Peyer's patch (tissue), 4 donors: ENCODE measurements at places on chromosomes 1 and 21.

GRCh38 chr1:77900687-77901293, 12.4 kb downstream of the NEXN start:
- DNase-seq = no peak

GRCh38 chr1:28111157-28111556, 22.7 kb upstream of the EYA3 start:
- no peak for DNase-seq

GRCh38 chr1:208222376-208223126, 21.6 kb downstream of the PLXNA2 start:
- DNase-seq = no peak

- peak; percentile 24 for DNase-seq
Measured at GRCh38 chr1:17763995-17764394, 8.9 kb downstream of the ACTL8 start.

DNA sequence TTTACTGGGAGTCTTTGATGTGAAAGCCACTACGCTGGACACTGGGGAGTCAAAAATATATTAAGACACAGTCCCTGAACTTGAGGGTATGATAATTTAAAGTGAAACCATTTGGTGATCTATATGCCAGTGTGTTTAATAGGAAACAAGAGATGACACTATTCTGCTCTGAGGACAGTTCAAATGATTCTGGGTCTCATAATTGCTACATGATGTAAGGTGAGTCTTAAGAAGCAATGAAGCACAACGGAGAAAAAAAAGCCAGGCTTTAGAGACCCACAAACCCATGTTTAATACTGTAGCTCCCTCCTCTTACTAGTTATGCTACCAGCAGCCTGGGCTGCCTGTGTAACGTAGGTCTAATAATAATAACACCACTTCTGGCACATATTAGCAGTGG, 14.2 kb upstream of the LRRC8D start:
- DNase-seq = no peak

DNA sequence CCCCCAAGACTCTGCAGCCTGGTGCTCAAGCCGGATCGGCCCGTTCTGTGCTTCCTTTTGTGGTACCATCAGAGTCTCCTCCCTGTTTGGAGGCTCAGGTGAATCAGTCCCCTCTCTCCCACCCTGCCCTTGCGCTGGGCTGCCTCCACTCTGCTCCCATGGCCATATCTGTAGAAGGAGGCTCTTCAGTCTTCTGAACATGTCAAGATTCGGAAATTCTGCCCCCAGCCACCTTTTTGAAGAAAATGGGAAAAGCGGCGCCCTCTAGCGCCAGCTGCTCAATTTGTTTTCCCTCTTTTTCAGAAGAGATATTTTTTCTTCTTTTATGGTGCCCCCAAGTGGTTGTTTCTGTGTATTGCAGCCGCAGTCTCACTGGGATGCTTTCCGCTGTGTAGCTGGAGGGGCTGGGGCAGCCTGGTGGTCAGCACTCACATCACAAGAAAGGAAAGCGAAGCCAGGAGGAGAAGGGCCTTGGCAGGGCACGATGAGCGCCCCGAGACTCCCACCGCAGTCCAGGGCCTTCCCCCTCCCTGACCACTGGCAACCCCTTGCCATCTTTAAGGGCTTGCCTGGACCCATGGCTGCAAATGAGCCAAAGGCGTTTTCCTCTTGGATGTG, 58.4 kb upstream of the CACNA1E start:
- peak; percentile 73 for DNase-seq

- DNase-seq = no peak
Measured at GRCh38 chr1:180190091-180190490, 35.4 kb downstream of the QSOX1 start.

- peak; percentile 80 for DNase-seq
Measured at GRCh38 chr1:31663622-31664452, 19.2 kb upstream of the PEF1 start.

- DNase-seq = peak; percentile 72
Measured at GRCh38 chr1:115062542-115063004, 26.7 kb downstream of the TSPAN2 start.
